ENCODE measurements at places on chromosomes 13 and 19.

DNA sequence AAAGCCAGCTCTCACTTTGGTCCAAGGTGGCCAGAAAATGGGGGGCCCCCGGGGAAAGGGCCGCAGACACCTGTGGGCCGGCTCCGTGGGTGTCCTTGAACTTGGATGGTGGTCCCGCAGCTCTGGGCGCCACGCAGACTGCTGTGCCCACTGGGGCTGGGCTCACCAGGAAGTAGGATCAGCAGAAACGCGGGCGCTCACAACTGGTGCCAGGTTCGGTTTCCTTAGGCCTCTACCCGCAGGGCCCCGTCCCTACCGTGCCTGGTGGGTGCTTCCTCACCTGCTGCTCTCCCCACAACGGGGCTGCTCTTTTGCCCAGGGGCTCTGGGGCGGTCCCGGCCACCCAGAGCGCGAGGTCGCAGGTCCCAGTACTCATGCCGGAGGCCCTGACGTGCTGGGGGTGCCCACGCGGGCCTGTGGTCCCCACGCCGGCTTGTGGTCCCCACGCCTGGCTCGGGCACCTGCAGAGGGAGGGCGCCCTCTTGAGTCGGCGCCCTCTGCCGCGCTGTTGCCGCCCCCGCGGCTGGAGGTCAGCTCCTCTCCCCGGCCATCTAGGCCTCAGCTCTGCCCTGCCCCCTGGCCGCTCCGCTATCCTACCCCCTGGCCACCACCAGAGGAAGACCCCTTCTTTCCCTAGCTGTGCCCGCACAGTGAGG lies 1303.6 kb downstream of the UQCRFS1 start:
- DNase-seq = no peak

DNA sequence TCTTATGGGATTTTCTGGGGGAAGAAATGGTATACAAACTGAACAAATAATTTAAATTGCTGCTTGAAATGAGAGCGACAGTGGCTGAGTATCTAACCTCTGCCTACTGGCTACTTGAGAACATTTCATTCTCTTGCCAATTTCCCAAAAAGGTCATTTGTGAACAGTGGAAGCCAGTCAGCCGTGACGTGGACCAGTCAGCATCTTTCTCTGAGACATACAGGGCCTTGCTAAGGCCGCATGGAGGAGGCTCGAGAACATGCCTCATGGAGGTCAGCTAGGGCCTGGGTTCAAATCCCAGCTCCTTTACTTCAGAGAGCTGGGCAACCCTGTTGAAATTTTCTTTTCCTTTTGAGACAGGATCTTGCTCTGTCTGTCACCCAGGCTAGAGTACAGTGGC lies 20.3 kb downstream of the ZC3H4 start:
- DNase-seq = no peak

- DNase-seq = no peak
These were observed 22.9 kb downstream of the CD70 start for GRCh38 chr19:6568010-6568526.

DNA sequence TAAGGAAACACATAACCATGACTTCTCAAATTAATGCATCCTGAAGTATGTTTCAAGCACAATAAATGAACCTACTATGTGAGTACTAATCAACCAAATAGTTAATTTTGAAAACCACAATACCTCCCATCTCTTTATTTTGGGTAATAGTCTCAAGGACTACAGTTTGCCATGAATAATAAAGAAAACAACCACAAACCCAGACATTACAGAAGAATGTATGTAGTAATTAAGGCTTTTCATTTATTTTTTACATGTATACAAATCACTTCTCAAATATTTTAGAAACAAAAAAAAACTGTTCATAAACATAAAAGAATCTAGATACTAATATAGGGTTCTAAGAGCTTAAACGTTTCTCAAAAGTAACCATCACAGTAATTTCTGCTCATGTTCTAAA lies 6.8 kb downstream of the KATNAL1 start:
- DNase-seq = no peak

- DNase-seq = peak; percentile 72
These were observed 10.0 kb downstream of the CFD start for GRCh38 chr19:869245-870177.

DNA sequence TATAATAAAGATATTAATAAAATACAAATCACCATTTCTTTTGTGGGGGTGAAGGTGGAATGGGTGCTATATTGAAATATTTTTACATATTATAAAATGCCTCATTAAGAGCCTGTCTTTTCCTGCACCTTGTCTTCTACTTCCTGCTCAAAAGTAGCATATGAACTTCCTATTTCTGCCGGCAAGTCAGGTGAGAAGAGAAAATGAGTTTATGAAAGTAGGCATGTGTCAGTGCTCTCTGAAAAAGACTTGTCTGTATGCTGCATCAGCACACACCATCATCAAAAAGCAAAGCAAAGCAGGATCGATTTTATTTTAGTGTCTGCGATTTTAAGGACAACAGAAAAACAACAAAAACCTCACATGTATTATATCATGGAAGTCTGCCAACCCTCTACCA lies 114.2 kb downstream of the RAP2A start:
- DNase-seq = no peak

GRCh38 chr19:6509118-6509971 lies 7.2 kb upstream of the TUBB4A start:
- DNase-seq = peak; percentile 84

DNA sequence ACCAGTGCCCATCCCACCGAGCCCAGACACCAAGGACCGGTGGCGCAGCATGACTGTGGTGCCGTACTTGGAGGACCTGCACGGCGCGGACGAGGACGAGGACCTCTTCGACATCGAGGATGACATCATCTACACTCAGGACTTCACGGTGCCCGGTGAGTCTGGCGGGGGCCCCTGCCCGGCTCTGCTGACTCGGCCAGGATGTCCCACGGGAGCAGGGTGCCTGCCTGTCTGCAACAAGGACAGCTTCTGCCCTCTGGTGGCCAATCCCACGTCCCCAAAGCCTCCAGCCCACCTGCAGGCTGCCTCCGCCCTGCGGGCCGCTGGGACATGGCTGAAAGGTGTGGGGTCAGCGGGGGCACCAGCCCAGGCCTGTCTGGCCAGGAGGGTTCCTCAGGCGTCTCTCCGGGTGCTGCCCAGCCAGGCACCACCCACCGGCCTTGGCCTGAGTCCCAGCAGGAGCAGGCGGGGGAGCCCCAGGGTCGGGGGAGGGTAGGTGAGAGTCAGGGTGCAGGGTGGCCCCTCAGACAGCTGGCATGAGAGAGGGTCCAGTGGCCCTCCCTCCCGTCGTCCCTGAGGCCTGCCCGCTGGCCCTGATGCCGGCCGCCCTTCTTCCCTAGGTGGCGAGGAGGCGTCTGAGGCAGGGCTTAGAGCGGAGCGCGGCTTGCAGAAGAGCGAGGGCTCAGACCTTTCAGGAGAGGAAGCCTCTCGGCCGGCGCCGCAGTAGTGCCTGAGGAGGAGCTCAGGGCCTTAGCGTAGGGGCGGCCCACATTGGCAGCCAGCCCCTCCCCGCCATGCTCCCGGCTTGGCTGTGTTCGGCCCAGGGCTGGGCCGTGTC lies 14.6 kb downstream of the CBARP start:
- no peak for DNase-seq

Data from mucosa of gallbladder (tissue), 1 donor.